GM13976 (cell line): ENCODE measurements at places on chromosomes 1 and 21.
A peak's percentile ranks its signal among the peaks of the same experiment; 100 is the strongest.

DNA sequence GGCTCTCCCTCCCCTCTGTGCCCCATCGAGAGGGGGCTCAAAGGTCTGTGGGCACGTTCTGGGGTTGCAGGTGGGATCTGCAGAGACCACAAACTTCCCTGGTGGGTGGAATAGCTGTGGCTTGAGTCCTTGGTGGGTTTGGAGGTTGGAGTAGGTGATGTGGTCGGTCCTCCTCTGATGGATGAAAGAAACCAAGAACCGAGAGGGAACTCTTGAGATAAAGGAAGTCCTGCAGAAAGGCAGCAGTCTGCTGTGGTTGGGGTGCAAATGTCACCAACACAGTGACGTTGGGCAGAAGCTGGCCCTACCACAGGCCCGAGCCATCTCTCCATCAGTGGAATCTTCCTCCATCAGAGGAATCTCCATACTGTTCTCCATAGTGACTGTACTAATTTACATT lies 171.8 kb downstream of the FCRL5 start:
- DNase-seq, result no peak

- DNase-seq, result no peak
Observed at GRCh38 chr1:95504321-95504720, 270.3 kb downstream of the RWDD3 start.

DNA sequence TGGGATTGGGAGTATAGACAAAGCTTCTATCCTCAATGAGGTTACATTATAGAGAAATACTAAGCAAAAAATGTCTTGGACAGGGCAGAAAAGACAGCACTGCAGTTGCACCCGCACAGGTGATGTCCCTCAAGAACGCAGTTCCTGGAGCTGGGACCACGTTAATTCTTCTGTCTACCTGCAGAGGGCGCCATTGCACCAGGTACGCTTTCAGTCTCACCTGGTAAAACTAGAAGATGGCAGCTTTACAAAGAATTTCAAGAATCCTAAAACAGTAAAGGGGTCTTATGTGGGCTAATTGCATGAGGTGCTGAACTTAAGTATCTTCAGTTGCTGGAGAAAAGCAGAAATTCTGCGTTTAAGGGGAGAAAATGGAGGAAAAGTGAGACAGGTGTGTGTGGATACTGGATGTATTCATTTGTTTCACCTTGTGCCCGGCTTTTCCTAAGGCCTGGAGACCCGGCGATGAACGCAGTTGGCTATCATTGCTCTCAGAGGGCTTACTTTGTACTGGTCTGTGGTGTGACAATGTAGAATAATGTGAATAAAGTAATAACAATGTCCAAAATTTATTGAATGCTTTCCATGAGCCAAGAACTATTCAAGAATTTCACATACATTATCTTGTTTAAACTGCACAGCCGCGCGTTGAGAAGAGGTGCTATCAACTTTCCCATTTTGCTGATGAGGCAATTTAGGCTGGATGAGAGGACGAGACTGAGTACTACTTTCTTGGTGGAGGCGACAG lies 276.3 kb upstream of the GREM2 start:
- DNase-seq, result peak; percentile 64

DNA sequence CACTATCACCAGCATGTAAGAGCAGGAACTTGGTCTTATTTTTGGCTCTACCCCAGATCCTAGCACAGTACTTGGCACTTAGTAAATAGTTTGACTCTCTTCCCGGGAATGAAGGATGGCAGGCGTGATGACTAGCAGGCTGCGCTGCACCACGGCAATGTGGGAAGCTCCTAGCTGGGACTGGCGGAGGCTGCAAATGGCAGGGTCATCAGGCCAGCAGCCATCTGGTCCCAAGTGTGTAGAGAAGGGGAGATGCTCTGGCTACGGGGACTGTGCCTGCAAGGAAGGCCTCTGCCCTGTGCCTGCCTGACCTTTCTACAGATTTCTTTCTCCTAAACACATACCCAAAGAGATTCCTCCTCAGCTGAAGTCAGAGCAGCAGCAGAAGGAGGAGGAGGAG lies 95.0 kb downstream of the KCND3 start:
- no peak for DNase-seq

DNA sequence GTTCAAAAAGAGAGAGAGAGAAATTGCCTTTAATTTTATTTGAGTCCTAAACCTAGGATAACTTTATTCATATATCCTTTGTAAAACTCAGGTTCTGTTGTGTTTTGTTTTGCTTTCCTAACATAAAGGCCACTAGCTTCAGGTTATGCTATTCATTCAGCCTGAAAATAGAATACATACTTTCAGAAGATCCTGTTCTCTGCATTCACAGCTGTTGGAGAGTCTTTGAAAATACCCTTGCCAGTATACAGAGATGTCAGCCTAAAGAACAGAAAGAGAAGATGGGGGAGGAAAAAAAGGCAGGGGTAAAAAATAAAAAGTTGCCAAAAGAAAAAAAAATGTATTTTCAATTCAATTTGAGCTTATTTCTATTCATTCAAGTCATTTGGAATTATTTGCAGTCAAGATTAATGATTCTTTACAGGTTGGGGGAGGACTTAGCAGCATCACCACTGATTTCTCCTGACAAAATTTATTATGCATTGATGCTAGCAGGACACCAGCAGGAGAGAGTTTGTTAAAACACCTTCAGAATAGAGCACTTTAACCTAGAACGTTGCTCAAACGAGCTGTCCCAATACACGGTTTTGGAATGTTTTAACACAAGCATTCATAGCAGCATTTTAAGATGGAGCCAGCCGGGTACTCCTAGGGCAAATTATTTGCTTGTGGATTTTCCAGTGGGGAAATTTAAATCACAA lies 318.5 kb downstream of the NTNG1 start:
- DNase-seq, result no peak

DNA sequence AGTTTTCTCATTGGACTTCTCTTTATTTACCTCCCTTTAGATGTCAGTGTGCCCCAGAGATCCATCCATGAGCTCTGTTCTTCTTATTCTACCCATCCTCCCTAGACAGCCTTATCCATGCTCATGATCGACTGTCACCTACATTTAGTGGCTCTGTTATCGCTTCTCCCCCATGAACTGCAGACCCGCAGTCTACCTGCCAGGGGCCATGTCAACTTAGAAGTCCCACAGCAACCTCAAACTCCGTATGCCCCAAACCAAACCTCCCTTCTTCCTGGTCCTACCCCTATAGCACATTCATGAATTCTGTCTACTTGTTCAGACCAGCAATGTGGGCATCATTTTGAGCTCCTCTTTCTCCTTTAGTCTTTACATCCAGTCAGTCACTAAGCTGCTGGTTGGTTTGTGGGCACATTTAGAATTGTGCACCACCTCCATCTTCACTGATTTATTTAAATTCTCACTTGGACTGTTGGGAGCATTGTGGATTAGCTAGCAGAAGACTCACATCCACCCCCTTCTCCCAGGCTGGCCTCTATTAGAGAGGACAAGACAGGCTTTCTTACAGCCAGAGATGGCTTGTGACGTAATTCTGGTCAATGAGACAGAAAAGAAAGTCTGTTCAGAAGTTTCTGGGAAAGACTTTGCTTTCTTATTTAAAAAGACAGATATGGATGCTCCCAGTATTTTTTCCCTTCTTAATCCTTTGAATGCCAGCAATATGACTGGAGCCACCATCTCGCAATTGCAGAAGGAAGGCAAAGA lies 19.1 kb downstream of the C1orf116 start:
- no peak for DNase-seq

DNA sequence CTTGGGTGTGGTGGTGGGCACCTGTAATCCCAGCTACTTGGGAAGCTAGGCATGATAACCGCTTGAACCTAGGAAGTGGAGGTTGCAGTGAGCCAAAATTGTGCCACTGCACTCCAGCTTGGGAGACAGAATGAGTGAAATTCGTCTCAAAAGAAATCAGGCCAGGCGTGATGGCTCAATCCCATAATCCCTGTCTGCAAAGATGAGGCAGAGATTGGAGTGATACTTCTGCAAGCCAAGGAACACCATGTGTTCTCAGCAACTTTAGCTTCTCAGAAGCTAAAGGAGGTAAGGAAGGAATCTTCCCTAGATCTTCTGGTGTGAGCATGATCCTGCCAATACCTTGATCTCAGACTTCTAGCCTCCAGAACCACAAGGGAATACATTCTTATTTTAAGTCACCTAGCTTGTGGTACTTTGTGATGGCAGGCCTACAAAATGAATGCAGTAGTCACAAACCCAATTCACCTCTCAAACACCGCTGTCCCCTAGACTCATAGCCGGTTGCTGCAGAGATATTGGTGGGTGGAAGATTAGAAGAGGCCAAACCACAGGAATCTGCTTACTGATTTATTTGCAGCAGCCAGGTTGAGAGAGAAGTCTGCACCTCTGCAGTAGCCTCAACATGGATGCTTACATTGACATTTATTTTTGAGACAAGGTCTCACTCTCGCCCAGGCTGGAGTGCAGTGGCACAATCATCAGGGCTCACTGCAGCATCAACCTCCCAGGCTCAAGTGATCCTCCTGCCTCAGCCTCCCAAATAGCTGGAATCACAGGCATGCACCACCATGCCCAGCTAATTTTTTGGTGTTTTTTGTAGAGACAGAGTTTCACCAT lies 18.6 kb downstream of the L1TD1 start:
- no peak for DNase-seq

DNA sequence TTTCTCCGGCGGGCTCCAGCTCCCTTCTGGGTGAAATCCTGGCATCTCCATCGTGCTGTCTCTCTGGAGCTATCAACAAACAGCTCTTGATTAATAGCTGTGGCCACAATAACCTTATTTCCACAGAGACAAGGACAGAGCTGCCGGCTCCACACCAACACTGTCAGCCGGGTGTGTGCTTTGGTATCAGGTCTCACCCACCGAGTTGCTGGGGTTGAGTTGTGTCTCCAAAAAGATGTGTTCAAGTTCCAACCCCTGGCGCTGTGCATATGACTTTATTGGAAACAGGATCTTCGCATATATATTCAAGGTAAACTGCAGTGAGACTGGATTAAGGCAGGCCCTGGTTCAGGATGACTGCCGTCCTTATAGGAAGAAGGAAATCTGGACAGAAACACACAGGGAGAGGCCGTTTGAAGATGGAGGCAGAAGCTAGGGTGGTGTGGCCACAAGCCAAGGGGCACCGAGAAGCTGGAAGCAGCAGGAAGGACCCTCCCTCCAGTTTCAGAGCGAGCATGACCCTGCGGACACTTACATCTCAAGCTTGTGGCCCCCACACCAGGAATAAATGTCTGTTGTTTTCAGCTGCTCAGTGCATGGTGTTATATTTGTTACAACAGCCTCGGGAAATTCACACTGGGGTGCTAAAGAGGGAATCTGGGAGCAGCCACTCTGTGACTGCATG lies 88.4 kb upstream of the TMPRSS2 start:
- no peak for DNase-seq

DNA sequence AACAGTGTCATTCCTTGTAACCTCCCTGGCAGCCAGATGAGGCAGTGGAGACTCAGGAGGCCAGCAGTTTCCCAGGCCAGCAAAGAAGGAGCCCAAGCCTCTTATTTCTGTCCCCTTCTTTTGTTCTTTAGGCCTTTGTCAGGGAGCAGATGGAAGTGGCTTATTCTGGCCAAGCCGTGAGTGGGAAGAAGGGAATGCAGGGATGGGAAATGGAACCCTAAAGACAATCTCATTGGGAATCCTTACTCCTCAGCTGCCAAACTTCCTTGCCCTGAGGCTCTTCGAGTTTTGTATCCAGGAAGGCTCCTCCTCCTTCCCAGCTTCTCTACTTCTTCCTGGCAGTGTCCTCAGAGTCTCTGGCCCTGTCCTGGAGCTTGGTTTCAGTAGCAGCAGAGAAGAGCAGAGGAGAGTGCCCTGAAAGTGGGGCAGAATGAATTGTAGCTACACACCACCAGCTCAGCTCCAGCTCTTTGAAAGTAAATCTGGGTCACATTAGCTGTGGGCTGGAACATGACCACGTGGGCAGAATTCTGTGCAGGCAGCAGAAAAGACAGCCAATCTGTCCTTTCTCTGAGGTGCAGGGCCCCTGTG lies 63.9 kb downstream of the NDUFS5 start:
- DNase-seq, result peak; percentile 4

DNA sequence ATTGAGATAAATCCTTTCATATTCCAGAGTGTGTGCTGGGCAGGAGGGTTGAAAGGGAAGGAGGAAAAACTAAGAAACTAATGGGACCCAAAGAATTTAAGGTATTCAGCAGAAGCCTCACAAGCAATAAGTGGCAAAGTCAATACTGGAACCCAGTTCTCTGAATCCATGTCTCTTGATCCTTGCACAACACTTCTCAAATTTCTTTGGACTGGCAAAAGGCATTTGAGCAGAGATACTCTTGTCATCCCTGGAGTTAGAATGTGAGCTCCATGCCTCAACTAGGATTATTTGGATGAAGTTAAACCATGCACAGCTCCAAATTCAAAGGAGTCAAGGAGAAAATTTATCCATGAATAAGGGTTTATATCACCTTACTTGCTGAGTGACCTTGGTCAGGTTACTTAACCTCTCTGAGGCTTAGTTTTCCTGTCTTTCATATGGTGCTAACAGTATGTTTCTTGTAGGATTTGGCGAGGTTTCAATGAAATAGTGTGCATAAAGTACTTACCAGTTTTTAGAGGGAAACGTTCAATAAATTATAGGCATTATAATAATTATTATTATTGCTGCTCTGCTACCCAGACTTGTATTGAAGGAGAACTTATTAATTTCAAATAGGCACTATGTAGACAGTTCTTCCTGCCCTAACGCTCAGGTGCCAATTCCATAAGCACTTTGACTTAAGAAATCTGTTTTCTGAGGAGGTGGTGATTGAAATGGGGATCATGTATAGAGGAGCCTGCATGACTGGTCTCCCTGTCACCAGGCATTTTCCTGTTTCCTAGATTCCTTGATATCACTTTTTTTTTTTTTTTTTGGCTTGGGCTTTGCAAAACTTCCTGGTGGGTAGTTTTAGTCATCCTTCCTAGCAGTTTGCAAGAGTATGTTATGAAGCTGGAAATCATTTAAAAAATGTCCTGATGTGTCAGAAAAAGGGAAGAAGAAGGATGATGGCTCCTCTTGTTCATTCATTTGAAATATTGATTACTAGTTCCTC lies 125.0 kb upstream of the JUN start:
- no peak for DNase-seq

DNA sequence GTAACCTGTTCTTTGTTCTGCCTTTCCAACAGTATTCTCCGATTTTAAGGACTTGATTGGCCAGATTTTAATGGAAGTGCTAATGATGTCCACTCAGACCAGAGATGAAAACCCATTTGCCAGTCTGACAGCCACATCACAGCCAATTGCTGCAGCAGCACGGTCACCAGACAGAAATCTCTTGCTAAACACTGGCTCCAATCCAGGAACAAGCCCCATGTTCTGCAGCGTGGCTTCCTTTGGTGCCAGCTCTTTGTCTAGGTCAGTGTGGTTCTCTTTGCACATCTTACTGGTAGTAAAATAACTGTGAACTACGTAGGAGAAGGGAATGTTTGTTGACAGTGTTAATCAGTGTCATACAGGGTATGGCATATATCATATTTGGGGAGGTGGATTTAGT lies 72.7 kb downstream of the UBE4B start:
- DNase-seq, result no peak
